ENCODE measurements at places on chromosomes 7 and 10.

DNA sequence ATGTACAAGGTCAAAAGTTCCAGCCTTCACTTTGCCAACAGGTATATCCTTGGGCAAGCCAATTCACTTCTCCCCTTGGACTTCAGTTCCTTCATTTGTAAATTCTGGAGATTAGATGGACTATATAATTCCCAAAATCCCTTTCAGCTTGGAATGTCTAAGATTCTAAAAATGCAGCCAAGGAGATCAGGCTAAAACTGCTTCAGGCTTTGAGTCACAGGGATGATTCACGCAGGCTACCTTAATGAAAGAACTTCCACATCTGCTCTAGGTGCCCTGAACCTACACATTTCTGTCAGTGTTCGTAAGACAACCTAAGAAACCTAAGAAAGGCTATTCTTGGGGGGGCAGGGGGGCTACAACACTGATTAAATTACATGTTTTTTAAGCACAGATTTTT lies 7.1 kb downstream of the CPVL start:
- DNase-seq = no peak

GRCh38 chr7:22853674-22854157 lies 31.1 kb upstream of the TOMM7 start:
- peak; percentile 74 for DNase-seq

- DNase-seq = peak; percentile 38
Observed at GRCh38 chr7:100372256-100372655, 1.0 kb upstream of the PILRA start.

DNA sequence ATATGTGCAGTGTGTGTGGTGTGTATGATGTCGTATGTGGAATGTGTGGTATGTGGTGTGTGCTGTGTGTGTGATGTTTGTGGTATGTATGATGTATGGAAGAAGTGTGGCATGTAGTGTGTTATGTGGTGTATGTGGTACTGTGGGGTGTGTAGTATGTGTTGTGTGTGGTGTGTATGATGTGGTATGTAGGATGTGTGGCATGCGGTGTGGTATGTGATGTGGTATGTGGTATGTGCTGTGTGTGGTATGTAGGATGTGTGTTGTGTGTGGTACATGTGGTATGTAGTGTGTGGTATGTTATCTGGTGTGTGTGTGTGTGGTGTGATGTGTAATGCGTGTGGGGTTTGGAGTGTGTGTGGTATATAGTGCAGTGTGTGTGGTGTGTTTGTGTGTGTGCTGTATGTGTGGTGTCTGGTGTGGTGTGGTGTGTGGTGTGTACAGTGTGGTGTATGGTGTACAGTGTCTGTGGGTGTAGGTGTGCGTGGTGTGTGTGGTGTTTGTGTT lies 129.6 kb downstream of the ATP6V0E2 start:
- DNase-seq = no peak

- no peak for DNase-seq
Observed at GRCh38 chr7:79221211-79221610, 232.3 kb downstream of the MAGI2 start.

- no peak for DNase-seq
Observed at GRCh38 chr7:2325162-2325561, 10.9 kb upstream of the SNX8 start.

DNA sequence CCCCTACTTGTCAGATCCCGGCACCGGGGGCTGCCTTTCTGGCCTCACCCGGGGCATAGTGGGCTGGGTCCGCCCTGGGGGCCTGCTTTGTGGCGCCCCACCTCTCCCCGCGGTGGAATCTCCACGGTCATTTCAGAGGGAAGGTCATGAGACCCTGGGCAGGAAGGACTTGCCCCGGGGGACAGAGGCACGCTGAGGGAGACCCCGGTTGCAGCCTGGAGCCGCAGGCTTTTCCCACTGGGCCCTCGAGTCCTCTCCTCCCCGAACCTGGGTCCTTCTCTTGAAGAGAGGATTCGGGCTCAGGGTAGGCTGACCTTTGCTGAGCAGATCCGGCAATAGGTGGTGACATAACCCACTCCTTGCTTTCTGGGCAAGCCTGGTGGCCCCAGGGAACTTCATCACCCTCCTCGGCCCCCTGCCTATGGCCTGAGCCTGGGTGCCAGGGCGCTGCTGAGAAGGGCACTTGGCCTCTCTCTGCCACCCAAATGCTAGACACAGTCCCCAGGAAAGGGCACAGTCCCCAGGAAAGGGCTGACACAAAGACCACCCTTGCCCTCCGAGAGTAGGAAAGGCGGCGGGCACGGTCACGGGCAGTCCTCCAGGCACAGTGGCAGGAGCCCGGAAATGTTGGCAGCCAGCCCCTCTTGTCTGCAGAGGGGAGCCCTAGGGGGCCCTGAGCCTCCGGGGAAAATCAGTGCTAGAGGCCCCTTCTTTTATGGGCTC lies 36.2 kb downstream of the FKBP6 start:
- DNase-seq = no peak

- no peak for DNase-seq
Observed at GRCh38 chr10:16890691-16891090, 73.5 kb upstream of the RSU1 start.

DNA sequence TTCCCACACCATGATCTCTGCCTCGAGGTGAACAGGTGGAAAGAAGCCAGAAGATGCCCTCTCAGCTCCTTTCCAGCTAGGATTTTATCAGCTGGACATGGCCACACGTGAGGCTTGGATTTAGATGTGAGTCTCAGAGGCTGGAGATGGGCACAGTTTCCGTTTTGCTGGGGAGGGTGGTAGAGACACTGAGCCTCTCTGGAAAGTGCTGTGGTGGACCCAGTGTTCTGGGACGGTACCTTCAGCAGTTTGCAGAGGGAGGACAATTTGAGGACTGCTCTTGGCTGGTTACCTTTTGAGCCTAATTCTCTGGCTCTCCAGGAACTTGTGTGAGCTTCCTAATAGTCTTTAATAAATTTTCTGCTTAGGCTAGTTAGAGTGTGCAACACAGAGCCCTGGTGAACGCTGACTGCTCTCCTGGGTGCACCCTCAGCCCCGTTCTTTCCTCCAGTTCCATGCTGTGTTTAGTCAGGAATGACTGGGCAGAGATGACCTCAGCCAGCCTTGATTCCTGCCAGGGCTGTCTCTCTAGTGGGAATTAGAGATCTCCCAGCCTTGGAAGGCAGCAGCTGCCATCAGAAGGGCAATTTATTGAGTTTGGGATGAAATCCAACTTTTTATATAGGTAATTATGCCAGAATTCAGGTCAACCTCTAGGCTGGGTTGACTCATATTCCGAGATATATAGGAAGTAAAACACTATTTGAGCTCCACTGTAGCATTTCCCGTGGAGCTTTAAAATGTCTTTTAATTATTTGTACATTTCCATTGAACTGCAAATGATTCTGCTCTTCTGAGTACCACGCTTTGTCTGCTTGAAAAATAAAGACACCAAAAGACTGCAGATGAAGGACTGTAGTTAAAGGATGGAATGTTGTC lies 103.9 kb downstream of the GATA3 start:
- no peak for DNase-seq

DNA sequence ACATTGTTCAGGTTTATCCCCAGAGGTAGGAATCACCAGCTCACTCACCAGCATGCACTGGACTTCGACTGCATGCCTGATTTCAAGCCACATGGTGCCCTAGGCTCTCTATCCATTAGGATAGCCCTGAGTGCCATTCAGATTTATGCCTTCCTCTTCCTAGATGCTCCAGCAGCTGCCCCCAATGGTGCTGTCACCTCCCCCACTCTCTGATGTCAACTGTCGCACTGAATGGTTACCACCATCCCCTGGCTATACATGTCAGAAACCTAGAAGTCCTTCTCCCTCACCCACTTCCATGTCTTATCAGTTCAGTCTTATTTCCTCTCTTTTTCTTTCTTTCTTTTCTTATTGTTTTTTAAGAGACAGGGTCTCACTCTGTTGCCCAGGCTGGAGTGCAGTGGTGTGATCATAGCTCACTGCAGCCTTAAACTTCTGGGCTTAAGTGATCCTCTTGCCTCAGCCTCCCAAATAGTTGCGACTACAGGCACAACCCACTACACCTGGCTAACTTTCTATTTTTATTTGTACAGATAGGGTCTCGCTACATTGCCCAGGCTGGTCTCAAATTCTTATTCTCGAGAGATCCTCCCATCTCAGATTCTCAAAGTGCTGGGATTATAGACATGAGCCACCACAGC lies 2.9 kb downstream of the SFXN4 start:
- no peak for DNase-seq

- no peak for DNase-seq
Observed at GRCh38 chr7:123538189-123538714, 3.9 kb upstream of the IQUB start.

DNA sequence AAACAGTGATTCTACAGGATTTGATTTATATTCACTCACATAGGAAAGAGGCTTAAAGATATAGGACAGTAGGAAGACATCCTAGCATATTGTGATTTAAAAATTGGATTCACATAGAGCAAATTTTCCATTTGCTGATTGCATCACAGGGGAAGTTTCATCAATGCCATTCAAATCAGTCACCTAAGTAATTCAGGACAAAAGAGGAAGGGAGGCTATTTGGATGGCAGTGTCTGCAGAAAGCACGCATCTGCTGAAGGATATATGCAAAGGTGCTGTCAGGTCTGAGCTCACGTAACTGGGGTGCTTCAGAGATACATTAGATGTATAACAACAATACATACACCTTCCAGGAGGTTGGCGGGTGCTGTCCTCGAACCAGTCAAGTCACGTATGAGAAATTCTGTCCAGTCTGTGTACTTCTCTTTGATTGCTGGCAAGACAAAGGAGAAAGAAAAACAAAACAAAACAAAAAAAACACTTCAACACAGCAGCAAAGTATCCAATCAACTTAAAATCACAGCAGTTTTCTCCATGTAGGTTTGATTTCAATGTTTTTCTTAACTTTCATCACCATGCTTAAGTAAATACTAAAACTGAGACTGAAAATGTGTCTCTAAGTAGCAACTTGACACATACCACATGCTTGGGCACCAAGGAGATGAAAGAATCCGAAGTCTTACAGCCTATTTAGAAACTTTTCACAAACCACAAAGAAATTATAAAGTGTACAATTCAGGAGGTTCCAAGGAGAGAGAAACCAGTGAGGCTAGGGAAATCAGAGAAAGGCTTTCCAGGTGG lies 125.1 kb downstream of the SFMBT2 start:
- peak; percentile 53 for DNase-seq

GRCh38 chr7:73565675-73566340 lies 8.3 kb upstream of the BCL7B start:
- no peak for DNase-seq

GRCh38 chr7:133297093-133297492 lies 44.2 kb downstream of the EXOC4 start:
- no peak for DNase-seq

DNA sequence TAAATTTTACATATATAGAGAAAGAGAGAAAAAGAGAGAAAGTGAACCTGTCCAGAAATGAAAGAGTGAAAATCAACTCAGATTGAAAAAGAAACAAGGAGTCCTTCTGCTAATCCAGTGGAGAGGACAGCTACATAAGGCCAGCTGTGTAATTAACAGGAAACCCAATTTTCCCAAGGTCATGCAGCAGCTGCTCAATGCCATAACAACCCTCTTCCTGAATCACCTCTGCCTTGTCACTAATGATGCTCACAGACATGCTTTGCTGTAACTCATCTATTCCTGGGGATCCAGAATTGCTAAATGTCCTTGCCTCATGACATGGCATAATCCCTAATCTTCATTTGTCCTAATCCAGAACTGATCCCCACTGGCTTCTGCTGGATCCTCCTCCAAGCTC lies 288.6 kb downstream of the NEBL start:
- no peak for DNase-seq

DNA sequence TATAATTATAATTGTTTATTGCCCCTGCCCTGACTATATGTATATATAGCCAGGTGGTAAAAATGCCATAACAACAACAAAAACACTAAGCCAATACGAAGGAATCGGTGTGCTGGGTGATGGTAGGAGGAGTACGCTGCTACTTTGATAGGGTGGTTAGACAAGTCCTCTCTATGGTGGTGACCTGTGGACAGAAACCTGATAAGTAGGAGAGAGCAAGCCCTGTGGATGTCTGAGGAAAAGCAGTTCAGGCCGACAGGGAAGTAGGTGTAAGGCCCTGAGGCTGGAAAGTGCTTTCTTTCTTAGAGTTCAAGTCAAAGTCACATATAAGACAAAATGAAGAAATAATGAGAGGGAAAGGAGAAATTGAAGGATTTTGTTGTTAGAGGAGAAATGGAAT lies 823.8 kb upstream of the CELF2 start:
- no peak for DNase-seq

DNA sequence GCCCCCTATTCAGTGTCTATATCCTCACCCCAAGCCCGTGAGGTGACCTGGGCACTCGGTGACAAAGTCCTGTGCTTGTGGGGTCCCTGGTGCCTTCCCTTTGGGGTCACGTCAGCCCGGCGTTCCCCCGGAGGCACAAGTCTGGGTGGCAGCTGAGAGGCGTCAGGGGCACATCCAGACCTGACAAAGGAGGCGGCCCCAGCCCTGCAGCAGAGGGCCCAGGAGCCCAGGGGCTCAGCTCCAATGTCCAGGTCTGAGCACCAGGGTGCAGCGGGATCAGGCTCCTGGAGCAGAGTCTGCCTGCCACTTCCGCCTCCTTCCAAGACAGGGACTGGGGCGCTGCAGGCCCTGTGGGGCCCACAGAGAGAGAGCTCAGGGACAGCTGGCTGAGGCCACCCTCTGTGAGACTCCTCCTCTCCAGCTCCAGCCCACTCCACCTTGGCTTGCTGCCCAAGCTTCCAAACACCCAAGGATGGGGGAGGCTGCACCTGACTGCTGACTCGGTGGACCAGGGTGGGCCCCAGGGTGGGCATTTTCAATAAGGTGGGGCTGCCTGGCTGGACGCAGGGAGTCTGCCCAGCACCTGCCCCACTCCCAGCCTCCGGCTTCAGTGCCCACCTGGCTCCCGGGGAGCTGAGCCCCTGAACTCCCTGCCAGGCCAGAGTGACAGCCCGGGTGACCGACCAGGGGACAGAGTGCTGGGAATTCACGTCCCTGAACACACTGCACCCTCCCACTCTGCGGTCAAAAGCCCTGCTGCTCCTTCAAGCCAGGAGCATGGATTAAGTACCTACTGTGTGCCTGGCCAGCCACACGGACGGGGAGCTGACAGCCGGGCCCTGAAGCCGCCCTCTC lies 1.0 kb upstream of the KNDC1 start:
- DNase-seq = no peak

DNA sequence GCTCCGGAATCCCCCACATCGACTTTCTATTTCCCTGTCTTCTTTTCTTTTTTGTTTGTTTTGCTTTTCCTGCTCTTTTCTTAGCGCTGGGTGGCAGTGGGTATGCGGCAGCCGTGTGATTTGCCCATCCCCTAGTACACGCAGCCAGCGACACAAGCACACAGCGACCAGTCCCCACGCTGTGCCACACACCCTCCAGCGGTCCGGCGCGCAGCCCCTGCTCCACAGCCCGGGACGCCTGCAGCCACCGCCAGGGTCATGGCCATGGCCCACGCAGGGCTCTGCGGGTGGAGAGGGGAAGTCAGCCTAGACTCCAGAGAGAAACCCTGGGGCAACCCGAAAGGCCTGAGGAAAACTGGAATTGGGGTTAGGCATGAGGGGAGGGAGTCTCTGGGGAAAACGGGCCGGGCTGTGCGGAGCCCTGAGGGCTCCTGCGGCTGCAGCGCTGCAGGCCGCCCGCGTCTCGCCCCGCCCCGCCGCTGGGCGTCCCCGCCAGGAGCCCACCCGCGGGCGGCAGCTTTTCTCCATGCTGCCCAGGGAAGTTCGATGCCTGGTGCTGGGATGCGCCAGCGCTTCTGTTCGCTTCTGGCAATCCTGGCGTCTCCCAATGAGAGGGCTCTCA lies 2.5 kb downstream of the CHRM2 start:
- no peak for DNase-seq

Measured in activated CD4-positive, alpha-beta T cell treated with anti-CD3 and anti-CD28 coated beads, Interleukin-2, Interleukin-6, amounts not matched to agents 100 ng/mL and 50 ng/mL, durations not matched to agents 16 hours and 8 hours (primary cell).